ENCODE measurements at places on chromosomes 13 and 19. TPM values are rescaled to one million over a fixed set of nuclear protein-coding genes. Genes with fewer than 3 reads are reported as not detected.

The RBM42 gene
- total RNA-seq: 40.8 TPM

The LGALS16 gene
- not detected for total RNA-seq

The IGFL1 gene
- total RNA-seq: not detected

The BORA gene
- 7.6 TPM for total RNA-seq

The SELENOV gene
- total RNA-seq: not detected

The GNG14 gene
- not detected for total RNA-seq

The PGLYRP1 gene
- total RNA-seq: not detected

The IZUMO4 gene
- 19.8 TPM for total RNA-seq

The CCL25 gene
- total RNA-seq: not detected

The DAND5 gene
- total RNA-seq: not detected

The ADGRE1 gene
- total RNA-seq: 3.6 TPM

The LILRA5 gene
- 1.1 TPM for total RNA-seq

The EDNRB gene
- total RNA-seq: not detected

The MYO1F gene
- 270 TPM for total RNA-seq

The TMC4 gene
- 3.1 TPM for total RNA-seq

The INSR gene
- total RNA-seq: 3.5 TPM

The IGFL3 gene
- not detected for total RNA-seq

The ATXN8OS gene
- not detected for total RNA-seq

The PSG4 gene
- 0.85 TPM for total RNA-seq

GRCh38 chr19:13086341-13086740 lies 16.3 kb downstream of the LYL1 start:
- DNase-seq: no peak

- peak; percentile 24 for DNase-seq
Measured at GRCh38 chr13:23695711-23696464, 125.7 kb downstream of the TNFRSF19 start.

- DNase-seq: no peak
Measured at GRCh38 chr13:107713314-107713713, 502.0 kb downstream of the LIG4 start.

DNA sequence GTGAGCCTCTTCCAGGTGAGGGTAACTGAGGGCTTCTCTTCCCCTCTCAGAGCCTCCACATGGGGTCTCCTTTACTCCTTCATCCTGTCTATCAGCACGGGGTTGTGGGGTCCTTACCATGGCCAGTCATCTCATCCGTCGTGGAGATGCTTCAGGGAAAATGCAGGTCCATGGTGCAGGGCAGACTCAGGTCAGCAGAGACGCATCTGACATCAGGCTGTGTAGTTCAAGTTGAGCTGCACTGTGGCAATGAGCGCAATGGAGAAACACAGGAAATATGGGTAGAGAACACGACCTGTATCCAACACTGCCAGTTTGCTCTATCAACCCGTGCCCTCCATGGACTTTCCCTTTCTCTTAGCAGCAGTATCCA lies 13.9 kb downstream of the LILRA5 start:
- DNase-seq: no peak

- DNase-seq: no peak
Measured at GRCh38 chr13:95115525-95115924, 185.7 kb downstream of the ABCC4 start.

- DNase-seq: no peak
Measured at GRCh38 chr19:46101293-46101692, 23.2 kb downstream of the IGFL3 start.

DNA sequence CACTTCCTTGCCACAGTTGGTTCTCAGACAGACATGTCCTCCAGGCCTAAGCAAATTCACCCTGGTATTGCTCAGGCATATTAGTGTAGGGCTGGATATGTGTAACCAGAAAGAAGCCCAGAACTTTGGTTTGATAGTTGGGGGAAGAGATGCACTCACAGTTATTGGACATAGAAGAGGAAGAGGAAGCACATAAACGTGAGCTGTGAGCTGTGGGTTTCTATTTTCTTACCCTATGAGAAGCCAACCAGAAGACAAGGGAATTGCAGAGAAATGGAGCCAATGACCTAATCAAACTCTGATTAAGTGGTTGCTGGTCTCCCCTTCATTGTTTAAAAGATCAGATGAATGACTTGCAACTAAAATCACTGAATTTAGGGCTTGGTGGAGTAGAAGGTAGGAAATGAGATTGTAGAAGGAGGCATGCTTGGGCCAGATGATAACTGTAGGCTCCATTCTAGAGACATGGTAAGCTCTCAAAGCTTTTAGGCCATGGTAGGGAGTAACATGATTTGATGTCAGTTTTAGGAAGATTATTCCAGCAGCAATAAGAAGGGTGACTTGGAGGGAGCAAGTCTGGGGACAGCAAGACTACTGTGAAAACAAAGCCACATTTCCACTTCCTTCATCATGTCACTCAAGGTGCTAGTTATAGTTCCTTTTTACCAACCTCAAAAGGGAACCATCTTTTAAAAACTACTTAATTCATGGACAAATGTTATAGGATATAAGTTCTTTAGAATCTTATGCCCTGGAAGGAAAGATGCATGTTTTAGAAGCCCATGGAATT lies 24.1 kb upstream of the WDFY2 start:
- no peak for DNase-seq

DNA sequence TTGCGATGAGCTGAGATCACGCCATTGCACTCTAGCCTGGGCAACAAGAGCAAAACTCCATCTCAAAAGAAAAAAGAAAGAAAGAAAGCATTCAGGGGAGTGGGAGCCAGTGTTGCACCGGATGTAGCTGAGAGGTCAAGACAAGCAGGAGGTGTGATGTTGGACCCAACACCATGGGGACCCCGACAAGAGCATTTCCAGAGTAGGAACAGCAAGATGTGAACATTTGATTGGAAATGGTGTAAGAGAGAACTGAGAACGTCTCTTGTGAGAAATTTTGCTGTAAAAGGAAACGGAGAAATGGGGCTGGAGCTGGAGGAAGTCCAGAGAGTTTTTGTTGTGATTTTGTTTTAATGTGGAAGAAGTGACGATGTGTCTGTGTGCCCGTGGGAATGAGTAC lies 15.8 kb upstream of the DPF1 start:
- no peak for DNase-seq

GRCh38 chr19:17156947-17157302 lies 58.2 kb upstream of the USE1 start:
- DNase-seq: no peak

DNA sequence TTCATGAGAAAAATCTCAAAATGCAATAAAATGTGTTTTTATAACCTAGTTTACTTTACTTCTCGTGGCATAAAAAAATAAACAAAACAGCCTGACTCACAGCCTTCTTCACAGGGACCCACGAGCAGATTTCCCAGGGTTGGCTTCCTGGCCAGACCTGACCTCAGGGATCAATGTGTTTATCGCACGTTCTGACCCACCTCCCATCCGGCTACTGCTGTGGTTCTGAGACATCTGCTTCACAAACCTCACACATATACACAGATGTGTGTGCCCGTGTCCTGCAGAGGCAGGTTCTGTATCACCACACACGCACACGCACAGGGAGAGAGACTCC lies 118.3 kb downstream of the COL4A2 start:
- DNase-seq: no peak

- no peak for DNase-seq
Measured at GRCh38 chr13:38685974-38686576, 802 bp upstream of the FREM2 start.

GRCh38 chr13:31035185-31035965 lies 102.9 kb downstream of the TEX26 start:
- no peak for DNase-seq

GRCh38 chr13:50636007-50636704 lies 207.3 kb downstream of the DLEU7 start:
- DNase-seq: no peak

DNA sequence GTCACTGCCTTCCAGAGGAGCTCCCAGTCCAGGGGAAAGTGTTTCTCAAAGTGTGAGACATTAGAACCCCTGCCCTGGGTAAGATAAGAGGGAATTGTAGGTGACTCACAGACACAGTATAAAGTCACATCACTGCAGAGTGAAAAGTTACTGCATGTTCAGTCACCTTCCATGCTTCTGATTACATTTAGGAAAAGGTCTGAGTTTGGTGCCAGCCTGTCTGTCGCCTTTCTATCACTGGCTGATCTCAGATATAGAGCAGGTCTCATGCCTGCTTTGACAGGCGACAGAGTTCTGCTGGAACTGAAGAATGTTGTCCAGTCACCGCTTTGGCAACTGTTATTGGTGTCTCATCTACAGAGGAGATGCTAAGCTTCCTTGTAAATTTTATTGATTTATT lies 1078.6 kb downstream of the UQCRFS1 start:
- no peak for DNase-seq

DNA sequence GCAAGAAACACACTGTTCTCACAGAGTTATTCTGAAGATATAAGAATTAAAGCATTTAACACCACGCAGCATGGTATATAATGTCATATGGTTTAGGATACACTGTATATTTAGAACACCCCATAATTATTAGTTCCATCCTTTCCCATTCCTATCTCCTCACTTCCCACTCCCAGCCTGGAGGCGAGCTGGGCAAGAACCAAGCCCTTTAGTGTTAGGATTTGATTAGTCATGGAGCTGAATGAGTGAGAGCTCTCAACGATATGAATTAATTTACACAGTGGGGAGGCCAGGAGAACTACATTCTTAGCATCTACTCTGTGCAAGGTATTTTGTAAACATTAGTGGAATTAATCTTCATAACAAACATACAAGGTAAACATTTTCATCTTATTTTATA lies 934.3 kb downstream of the DIAPH3 start:
- DNase-seq: no peak

DNA sequence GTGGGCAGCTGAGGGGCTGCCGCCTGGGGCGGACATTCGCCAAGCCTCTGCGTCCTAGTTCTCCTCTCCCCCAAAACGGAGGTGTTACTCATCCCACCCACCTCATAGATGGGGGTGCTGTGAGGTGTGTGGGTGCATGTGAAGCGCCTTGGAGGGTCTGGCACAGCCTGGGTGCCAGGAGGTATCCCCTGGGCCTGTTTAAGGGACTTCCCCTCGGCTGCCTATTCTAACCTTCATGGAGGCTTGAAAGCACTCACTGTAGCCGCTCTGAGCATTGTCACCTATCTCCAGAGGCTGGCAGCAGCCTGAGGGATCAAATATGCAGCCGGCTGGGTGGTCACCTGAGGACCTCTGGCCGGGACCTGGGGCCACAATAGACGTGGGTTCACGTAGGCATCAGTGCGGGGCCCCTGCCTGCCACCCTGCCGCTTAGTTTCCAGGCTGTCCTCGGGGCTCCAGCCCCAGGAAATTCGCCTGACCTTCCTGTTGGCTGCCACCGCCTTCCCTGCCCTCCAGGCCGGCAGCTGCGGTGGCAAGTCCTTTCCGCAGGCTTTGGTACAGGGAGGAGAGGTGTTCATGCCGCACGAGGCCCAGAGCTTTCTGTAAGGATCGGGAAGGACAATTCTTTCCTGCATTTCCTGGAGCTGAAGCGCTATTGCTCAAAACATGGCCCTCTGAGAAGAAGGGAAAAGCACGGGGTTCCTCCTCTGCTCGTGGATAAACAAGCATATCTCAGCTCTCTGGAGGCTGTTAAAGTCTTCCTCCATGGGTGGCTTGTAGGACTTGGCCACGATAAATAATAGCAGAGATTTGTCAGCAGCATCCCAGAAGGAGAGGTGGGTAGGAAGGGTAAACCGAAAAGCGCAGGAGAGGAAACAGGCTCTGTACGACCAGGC lies 4.6 kb downstream of the COL4A2 start:
- DNase-seq: no peak

- DNase-seq: no peak
Measured at GRCh38 chr19:19205416-19206410, 2.5 kb upstream of the NR2C2AP start.
